NCI-H774 (cell line): ENCODE measurements at places on chromosomes 5 and 9.

GRCh38 chr5:38677636-38678035 is 121.2 kb upstream of the LIFR start:
- DNase-seq, result no peak

- no peak for DNase-seq
Observed at GRCh38 chr5:144297081-144297480, 126.4 kb downstream of the KCTD16 start.

DNA sequence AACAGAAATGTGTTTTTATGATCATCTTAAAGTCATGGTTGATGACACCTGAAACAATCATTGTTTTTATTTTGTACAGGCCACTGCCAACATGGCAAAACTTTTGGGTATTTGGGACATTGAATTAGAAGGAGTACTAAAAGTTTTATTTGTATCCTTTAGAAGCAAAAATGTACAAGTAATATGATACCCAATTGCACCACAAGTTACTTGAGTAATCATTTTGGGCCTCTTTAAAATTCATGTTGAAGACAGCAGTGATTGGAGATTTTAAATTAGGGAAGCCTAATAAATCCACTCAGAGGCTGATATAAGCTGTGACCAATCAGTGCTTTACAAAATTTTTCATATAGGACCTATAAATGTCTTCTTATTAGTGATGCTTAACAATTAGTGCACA is 212.9 kb downstream of the MARCHF11 start:
- DNase-seq, result no peak

GRCh38 chr5:68898951-68899471 is 194.8 kb upstream of the SLC30A5 start:
- DNase-seq, result peak; percentile 50

GRCh38 chr5:156949424-156949823 is 13.6 kb downstream of the TIMD4 start:
- no peak for DNase-seq

- no peak for DNase-seq
Observed at GRCh38 chr5:52897238-52897614, 91.9 kb upstream of the ITGA2 start.

- no peak for DNase-seq
Observed at GRCh38 chr5:126104951-126105350, 318.3 kb upstream of the GRAMD2B start.

GRCh38 chr5:72112389-72112788 is 5.1 kb downstream of the MAP1B start:
- no peak for DNase-seq

GRCh38 chr9:135403733-135404450 is 75.7 kb upstream of the PPP1R26 start:
- no peak for DNase-seq

- no peak for DNase-seq
Observed at GRCh38 chr9:113785334-113785733, 90.8 kb upstream of the ZNF618 start.

- DNase-seq, result no peak
Observed at GRCh38 chr5:27242258-27242626, 203.9 kb upstream of the CDH9 start.

GRCh38 chr5:91898898-91899297 is 515.8 kb upstream of the ARRDC3 start:
- DNase-seq, result no peak

DNA sequence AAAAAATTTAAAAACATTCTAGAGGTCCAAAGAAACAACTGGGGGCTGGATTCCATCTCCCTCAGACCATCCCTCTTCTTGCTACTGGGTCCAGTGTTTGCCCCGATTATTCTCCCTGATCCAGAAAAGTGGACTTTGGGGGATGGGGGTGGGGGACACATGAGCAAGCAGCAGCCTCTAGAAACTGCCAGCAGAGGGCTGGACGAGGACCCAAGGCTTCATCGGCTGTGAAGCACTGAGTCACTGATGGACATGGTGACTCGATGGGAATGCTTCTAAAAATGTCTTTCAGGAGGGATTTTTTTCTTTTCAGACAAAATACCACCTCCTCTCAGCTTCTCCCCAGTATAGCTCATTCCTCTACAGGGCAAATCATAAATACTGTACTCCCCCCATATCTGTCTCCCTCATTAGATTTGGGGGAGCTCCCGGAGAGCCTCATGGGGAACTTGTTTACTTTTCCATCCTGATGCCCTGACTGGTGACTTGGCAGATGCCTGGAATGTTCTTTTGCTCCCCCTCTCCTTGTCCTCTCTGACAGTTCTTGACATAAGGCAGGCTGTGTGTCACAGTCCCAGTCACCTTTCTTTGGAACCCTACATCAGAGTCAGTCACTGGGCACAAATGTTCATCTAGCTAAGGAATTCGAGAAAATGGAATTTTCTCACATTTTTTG is 67.2 kb upstream of the STC2 start:
- no peak for DNase-seq

DNA sequence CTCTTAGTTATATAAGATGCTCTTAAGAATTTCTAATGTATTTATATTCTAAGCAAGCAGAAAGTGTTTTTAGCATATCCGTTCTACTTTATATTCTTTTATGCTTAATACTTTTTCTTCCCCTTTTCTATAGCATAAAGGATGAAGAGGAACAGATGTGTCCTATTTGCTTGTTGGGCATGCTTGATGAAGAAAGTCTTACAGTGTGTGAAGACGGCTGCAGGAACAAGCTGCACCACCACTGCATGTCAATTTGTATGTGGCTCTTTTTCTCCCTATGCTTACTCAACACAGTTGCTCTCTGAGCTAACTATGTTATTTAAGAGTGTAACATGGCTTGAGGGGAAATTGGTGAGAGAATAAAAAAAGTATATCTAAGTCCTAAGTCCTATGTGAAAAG is 37.6 kb upstream of the SETD9 start:
- DNase-seq, result no peak

DNA sequence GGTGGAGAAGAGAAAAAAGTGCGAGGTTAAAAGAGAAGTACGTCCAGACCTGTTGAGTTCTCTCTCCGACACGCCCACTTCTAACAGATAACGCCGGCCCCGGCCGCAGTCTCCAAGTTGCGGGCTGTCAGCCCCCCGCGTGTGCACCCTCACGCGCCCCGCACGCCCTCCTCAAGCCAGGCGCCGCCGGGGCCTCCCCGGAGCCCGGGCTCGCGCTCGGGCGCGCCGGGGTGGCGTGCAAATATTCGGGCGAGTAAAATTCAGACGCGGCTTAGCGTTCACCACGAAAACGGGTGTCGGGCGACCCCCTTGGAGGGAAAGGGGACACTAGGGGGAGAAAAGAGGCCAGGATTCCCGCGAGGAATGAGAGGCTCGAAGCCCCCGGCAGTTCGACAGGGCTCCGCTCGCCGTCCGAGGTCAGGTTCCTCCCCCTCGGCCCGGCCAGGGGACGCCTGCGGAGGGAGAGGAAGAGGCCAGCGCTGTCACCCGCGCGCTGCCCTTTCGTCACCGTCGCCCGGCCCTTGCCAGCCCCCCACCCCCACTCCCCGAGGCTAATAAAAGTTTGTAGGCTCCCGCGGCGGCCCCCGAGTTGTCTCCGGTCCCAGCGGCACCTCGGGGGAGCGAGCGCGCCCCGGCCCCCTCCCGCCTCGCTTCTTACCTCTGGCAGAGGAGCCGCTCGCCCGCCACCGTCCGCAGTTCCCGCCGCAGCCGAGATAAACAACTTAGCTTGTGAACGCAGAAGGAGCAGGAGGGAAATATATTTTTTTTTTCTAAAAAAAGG is 743 bp downstream of the NR3C1 start:
- DNase-seq, result peak; percentile 12

- DNase-seq, result peak; percentile 72
Observed at GRCh38 chr9:37675661-37676060, 24.9 kb downstream of the FRMPD1 start.

GRCh38 chr5:80925931-80926330 is 34.2 kb upstream of the RASGRF2 start:
- DNase-seq, result no peak

DNA sequence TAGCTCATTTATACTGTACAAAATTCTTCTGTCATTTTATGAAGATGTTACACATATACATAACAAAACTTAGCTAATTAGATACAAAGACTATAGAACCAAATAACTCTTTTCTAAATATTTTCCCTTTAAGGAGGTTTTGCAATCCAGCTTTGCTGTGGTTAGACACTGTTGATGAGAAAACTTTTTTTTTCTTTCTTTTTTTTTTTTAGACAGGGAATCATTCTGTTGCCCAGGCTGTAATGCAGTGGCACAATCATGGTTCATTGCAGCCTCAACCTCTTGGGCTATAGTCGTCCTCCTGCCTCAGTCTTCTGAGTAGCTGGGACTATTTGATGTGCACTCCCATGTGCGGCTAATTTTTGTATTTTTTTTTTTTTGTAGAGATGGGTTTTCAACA is 38.5 kb upstream of the CDKN2B start:
- DNase-seq, result no peak

GRCh38 chr5:62974623-62975022 is 396.0 kb downstream of the LRRC70 start:
- no peak for DNase-seq

GRCh38 chr5:151870820-151871219 is 53.8 kb downstream of the GLRA1 start:
- DNase-seq, result no peak

DNA sequence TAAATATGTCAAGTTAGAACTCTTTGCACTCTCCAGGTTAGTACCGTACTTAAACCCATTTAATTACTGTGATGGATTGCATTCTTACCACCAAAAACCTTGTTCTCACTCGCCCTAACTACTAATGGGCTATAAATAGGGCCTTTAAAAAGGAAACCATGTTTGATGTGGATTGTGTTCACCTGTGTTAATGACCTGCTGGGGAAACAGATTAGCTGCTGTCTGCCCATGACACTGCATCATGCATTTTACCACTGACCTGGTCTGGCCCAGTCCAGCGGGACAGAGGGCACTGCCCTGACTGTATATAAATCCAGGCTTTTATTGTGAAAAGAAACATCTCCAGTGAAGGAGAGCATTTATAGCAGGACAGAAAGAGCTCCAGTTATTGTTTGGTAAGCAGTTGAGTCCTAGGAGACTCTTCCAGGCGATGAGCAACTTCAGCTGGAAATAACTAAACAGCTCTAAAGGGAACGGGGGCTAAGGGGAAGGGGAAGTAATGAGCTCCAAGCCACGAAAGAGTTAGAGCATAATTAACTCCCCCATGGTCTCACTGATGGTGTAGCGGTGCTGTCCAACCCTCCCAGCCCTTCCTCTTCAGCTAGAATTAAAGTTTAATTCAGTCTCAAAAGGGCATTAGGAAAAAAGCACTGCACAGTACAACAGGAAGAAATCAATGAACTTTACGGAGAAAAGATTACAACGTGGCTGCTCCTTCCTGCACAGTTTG is 303.1 kb downstream of the ENC1 start:
- peak; percentile 48 for DNase-seq

DNA sequence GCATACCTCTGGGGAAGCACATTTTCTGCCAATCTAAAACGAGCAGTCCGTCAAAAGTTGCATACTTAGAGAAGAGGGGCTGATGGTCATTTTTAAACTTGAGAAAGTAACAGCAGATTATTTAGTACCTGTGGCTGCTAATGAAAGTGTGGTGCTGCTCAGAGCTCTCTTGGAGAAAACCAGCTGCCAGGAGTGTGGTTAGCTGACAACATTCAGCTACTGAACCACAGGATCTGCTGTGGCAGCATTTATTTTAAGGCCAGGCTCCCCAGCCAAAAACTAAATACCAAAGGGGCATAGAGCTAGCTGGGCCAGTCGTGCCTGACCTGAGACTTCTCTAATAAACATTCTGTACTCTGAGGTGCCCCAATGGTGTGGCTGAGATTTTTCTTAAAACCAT is 203.6 kb downstream of the EDIL3 start:
- no peak for DNase-seq

- DNase-seq, result no peak
Observed at GRCh38 chr9:19631181-19631580, 157.7 kb downstream of the SLC24A2 start.

- no peak for DNase-seq
Observed at GRCh38 chr5:165086465-165086864, 1581.0 kb downstream of the MAT2B start.

DNA sequence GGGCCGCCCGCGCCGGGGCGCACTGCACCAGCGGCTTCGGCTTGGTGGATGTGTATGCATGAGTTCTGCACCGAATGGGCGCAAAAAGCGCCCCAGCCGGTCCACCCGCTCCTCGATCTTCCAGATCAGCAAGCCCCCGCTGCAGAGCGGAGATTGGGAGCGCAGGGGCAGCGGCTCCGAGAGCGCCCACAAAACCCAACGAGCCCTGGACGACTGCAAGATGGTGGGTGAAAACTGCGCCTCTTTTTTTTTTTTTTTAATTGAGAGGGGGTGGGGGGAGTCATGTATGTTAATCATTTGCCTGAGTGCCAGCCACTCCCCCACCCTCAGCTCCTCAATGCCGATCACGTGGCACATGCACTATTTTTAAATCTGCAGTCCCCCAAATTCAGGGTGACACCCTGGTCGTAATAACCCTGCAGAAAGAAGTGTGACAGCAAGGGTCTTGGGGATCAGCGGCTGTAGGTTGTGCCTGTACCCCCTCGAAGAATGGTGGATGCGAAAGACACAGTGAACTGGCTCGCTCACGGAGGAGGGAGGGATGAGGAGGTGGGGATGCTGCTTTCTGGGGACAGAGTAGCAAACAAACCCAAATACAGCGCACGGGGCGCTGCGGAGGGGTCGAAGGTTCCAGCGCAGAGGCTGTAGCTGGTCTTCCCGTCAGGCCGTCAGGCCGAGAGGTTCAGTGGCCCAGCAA is 900 bp downstream of the RGS7BP start:
- no peak for DNase-seq

- DNase-seq, result peak; percentile 71
Observed at GRCh38 chr5:144467792-144468191, 297.1 kb downstream of the KCTD16 start.

GRCh38 chr9:136572003-136572827 is 26.4 kb upstream of the NOTCH1 start:
- DNase-seq, result no peak

- DNase-seq, result no peak
Observed at GRCh38 chr5:149456597-149457392, 77.7 kb upstream of the IL17B start.

- no peak for DNase-seq
Observed at GRCh38 chr9:97220894-97221477, 86.5 kb upstream of the CCDC180 start.

GRCh38 chr9:89648247-89649000 is 43.6 kb downstream of the GADD45G start:
- DNase-seq, result no peak

GRCh38 chr9:75876999-75877640 is 13.4 kb upstream of the PCSK5 start:
- DNase-seq, result no peak

GRCh38 chr5:167816354-167816753 is 475.1 kb upstream of the WWC1 start:
- no peak for DNase-seq

GRCh38 chr9:110750272-110750671 is 81.7 kb downstream of the MUSK start:
- DNase-seq, result no peak

- DNase-seq, result peak; percentile 45
Observed at GRCh38 chr5:55226934-55227663, at the start of gene MCIDAS. Gene MCIDAS, minus strand, starts transcription at chr5:55227315. Its CDS starts 177 bp downstream, at chr5:55227138.

GRCh38 chr5:5126444-5126843 is 13.7 kb upstream of the ADAMTS16 start:
- no peak for DNase-seq
